Mucosa of gallbladder (tissue), 1 donor: ENCODE measurements at places on chromosomes 1 and 21.

GRCh38 chr1:116571215-116571919, 541 bp upstream of the CD58 start:
- no peak for DNase-seq

- peak; percentile 43 for DNase-seq
Measured at GRCh38 chr1:183877053-183877720, 72.3 kb downstream of the RGL1 start.

DNA sequence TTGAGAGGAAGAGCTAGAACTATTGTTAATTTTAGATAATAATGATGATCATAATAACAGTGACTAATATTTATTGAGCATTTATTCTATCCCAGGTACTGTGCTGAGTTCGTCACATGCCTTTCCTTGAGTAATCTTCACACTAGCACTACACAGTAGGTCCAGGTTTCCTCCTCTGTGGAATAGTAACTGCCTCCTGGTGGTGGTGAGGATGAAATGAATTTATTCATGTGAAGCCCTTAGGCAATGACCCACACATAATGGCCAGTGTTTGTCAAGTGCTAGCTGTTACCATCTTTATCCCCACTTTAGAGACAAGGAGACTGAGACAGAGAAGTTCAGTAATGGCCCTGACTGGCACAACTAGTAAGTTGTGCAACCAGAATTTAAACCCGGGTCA, 5.9 kb downstream of the NIPAL3 start:
- DNase-seq = no peak

GRCh38 chr1:43444836-43445235, 8.9 kb downstream of the HYI start:
- no peak for DNase-seq

DNA sequence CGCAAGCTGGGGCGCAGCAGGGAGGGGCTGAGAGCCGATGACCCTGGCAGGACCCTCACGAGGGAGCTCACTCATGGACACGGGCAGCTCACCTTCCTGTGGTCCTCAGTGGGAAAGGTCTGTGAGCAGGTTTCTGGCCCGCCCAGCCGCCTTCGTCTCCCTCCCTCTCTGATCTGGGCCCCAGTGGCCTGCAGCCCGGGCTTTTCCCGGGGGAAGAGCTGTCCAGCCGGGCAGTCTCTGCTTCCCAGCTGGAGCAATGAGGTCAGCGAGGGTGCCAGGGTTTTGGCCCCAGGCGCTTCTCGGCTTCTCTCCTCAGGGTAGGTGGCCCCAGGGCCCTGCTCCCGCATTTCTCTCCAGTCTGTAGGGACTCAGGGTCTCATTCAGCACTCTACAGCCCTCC, 22.2 kb upstream of the ARHGEF16 start:
- DNase-seq = no peak

- no peak for DNase-seq
Measured at GRCh38 chr1:35287807-35288640, 19.5 kb downstream of the ZMYM4 start.

DNA sequence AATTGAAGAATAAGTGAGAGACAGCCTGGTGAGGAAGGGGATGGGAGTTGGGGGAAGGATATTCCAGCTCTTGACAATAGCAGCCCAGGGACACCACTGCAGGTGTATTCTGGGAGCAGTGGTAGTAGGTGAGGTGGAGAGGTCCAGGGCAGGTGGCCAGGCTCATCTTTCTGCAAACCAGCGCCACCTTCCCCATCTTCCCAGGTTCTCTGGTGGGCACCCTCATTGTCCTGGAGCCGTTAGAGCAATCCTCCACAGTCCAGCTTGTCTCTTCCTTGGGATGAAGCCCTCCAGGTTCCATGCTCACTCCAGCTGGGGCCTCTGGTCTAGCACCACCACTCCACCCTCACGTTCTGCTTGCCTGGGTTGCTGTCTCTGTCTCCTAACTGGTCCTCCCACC, 97.0 kb downstream of the IER5 start:
- no peak for DNase-seq

- DNase-seq = no peak
Measured at GRCh38 chr1:171965777-171966176, 124.5 kb downstream of the DNM3 start.

DNA sequence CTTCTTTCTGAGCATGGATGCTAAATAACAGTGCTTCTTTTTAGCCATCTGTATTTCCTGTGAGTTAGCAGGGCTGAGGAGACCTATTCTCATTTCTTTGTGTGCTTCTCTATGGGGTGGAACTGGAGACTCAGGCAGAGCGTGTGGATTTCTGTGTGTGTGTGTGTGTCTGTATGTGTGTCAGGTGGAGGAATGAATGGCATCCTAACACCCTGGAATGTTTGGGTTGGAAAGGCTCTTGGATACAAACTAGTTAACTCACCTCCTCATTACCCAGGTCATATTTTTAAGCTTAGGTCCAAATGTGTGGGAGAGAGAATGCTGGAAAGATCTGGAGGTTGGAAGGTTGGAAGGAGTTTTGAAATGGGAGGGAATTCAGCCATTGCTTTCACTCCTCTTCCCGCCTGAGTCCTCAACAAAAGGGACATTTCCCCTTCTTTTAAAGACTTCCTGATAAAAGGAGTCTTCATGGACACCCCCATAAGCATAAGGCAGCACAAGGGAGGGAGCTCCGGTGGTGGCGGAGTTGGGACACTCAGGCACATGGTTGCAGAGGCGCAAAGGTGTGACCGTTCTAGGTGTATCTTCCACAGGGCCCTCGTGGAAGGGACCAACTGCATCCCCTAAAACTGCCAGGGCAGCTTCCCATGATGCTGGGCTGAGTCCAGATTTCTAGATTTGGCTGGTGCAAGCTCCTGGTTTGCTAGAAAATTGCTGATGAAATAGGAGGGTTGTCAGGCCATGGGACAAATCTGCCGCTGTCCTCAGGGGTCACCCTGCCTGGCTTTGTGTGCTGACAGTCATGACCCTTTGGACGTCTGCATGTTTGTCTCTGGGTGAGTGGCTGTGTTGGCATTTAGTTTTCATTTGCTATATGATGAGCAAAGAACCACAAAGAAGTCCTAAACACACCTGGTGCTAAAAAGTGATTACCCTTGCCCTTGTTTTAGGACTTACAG, 37.6 kb downstream of the MTARC1 start:
- no peak for DNase-seq

DNA sequence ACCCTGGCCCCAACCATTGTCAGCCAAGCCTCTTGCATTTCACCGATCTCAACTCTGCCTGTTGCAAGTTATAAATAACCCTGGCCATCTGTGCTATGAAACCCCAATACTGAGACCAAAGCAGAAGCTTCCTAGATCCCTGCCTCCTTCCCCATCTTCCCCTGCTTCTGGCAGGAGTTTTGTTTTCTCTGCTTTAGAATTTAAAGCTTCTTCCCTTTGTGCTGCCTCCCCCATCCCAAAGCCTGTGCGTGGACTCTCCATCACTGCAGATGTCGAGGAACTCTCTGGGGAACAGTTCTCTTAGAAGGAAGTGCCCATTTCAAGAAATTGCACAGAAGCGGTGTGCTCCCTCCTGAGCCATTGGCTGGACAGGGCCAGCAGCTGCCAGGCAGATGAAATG, 17.4 kb upstream of the MYOG start:
- no peak for DNase-seq

DNA sequence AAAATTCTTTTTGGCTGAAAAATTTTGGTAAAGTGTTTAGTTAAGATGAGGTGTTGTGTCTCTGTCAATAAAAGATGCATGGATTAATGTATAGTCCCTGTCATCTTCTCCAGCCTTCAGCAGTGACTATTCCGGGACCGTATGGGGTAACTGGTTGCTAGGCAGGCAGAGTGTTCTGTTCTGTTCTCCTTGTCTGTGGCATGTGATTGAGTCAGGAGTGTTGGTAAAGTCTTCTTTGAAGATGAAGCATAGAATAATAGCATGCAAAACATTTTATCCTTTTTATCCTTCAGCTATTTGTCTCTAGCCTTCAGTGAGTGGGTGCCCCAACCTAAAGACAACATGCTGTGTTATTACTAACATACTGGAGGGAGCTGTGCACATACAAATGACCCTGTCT, 74.6 kb downstream of the RGL1 start:
- no peak for DNase-seq

- no peak for DNase-seq
Measured at GRCh38 chr1:86640161-86640670, 64.2 kb upstream of the SH3GLB1 start.

GRCh38 chr1:218996362-218996761, 177.3 kb upstream of the LYPLAL1 start:
- no peak for DNase-seq

DNA sequence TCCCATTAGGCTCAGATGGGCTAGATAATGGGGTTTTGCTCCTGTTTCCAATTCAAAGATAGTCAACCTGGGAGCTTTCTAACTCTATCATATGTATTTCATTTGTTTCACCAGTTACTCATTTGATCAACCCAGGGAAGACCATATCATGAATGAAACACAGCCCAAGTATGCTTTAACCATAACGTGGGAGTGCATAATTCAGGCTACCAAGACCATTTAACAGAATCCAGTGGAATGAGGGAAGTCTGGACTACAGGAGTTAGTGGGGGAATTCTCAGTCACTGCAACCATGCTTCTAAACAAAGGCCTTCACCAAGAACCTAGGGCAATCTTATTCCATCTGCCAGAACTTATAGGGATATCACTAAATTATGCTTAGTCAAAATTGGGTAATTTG, 15.0 kb upstream of the SLC16A1 start:
- DNase-seq = no peak

DNA sequence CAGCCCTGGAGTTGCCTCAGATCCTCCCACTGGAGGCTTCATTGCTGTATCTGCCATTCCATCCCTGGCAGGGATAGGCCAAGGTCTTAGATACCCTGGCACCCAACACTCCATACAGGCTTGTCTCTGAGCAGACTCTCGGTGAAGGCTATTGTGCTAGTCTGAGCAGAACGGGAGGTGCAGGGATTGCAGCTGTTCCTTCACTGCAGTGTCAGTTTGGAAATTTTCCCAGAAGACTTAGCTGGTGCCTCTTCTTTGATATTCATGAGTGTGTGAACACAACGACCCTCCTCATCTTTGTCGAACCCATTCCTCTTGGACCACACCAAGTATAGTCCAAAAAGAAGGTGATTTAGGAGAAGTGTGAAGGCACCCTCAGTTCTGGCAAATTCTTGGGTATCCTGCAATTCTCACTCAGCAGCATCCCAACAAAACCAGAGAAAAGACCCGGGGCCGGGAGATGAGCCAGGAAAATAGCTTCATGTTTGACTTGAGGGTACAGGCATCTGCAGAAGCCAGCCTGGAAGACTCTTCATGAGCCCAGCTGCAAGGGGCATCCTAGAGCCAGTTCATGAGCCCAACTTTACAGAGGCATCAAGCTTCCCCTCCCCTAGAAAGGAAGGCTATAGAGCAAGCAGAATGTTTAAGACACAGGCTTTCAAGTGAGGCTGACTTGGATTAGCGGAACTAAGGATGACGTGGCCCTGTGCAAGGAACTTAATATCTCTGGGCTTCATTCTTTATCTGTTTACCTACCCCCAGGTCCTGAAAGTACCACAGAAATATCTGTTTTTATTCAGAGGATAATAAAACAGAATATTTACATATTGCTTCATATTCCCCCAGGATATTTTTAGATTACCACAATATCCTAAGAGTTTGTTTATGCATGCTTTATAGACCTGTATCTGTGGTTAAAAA, 38.8 kb upstream of the HAO2 start:
- DNase-seq = no peak

- no peak for DNase-seq
Measured at GRCh38 chr1:230139315-230139714, 72.3 kb downstream of the GALNT2 start.

DNA sequence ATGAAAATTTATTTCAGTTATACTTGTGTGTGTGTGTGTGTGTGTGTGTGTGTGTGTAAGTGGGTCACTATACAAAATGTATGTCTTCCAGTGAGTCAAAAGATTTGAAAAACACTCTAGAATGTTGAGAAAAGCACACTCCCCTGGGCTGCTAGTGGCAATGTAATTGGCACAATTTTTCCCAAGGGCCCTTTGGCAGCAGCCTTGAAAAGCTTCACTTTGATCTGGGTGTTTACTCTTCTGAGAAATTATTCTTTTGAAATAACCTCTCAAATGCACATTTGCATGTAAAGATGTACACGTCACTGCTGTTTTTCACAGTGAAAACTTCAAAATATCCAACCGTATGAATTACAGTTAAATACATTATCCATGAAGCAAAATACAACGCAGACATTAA, 22.1 kb upstream of the SLC44A3 start:
- no peak for DNase-seq

GRCh38 chr1:161954050-161954449, 69.6 kb downstream of the OLFML2B start:
- DNase-seq = no peak

- DNase-seq = no peak
Measured at GRCh38 chr1:85838238-85838637, 130.0 kb upstream of the ZNHIT6 start.

DNA sequence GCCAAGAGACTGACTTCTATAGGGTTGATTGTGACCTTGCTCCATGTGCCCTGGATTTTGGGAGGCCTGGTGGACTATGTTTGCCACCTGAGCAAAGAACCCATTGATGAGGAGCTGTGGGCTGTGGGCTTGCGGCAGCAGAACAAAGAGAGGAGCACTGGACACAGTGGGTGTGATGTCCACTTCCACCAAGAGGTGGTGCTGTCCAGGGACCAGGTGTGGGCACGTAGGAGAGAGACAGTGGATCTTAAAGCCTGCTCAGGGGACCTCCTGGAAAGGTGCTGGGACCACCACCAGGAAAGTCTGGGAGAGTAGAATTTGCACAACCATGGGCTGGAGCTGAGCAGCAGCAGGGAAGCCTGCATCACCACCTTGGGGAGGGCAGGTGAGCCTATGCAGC, 106.7 kb upstream of the ETS2 start:
- DNase-seq = no peak

GRCh38 chr1:97581614-97582051, 339.2 kb downstream of the DPYD start:
- DNase-seq = no peak

GRCh38 chr1:226717256-226717909, 21.7 kb downstream of the ITPKB start:
- DNase-seq = no peak
